ENCODE measurements at places on chromosomes 12 and 14.

GRCh38 chr14:36683083-36683724 lies 21.5 kb downstream of the PAX9 start:
- DNase-seq: no peak

GRCh38 chr12:68962877-68963855 lies 30.2 kb upstream of the CPM start:
- no peak for DNase-seq

DNA sequence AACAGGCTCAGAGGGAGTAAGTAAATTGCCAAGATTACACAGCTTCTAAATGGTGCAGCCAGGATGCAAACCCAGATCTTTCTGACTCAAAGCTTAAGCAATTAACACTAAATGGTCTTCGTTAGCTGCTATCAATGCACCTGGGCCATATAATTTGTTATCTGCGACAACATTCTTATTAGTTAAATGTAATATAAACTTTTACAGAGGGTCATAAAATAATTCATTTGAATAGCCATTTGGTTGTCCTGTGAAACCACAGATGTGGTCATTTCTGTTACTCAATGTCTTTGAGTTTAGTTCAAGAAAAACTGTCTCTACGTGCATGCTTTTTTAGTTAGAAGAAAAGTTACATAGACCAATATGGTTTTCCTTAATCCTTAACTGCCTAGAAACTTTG lies 22.1 kb upstream of the NAP1L1 start:
- no peak for DNase-seq

- DNase-seq: no peak
Observed at GRCh38 chr14:28742171-28742846, 24.3 kb upstream of the FOXG1 start.

DNA sequence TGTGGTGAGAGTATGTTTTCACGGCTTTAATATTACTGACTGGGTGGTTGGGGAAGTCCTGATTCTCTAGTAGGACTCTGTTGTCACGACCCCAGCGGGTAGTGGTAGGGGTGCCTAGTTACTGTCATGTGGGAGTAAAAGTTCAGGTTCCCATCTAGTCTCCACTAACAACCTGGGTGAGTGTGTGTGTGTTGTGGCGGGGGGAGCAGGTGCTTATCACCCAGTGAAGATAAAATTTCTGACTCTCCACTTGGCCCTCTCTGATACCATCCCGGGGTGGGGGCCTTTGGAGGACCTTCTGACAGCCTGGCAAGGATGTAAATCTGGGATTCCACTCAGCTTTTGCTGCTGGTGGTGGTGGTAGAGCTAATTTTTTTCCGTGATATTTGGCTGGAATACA lies 35.4 kb upstream of the GUCY2C start:
- DNase-seq: no peak

GRCh38 chr14:97276573-97276972 lies 479.4 kb downstream of the VRK1 start:
- DNase-seq: no peak
